ENCODE measurements at places on chromosomes 6 and 20. TPM values are rescaled to one million over a fixed set of nuclear protein-coding genes. Genes with fewer than 3 reads are reported as not detected.

DNA sequence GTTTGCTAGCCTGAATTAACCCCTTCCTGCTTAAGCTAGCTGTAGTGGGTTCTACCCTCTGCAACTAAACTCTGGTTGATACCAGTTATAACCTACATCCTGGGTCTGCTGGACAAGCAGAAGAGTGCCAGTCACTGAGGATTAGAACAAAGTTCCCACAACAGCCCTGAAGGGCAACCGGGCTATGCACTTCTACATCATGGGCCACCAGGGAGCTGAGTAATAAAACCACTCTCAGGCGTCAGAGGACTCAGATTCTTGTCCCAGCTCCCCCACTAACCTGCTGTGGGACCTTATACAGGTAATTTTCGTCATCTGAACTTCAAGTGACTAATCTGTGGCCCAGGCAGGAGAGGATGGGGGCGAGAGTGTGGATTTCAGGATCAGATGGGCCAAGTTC, 56.8 kb downstream of the EYA2 start:
- H3K4me1 ChIP-seq, result no peaks in the 10 kb centered on the region
- no peak overlapping the region for H3K27ac ChIP-seq

DNA sequence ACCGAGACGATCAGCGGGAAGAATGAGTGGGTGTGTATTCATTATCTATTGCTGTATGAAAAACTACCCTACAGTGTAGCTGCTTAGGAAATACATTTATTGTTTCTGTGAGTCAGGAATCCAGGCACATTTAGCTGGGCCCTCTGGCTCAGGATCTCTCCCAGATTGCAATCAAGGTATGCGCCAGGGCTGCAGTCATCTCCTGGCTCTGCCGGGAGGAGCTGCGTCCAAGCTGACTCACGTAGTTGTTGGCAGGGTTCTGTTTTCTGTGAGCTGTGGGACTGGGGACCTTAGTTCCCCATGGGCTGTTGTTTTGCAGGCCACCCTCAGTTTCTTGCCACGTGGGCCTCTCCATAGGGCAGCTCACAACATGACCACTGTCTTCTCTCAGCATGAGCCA, 68.2 kb upstream of the FUCA2 start:
- H3K4me3 ChIP-seq, result no peak overlapping the region
- H3K36me3 ChIP-seq, result no peaks in the 10 kb centered on the region
- H3K4me1 ChIP-seq, result no peaks in the 10 kb centered on the region

DNA sequence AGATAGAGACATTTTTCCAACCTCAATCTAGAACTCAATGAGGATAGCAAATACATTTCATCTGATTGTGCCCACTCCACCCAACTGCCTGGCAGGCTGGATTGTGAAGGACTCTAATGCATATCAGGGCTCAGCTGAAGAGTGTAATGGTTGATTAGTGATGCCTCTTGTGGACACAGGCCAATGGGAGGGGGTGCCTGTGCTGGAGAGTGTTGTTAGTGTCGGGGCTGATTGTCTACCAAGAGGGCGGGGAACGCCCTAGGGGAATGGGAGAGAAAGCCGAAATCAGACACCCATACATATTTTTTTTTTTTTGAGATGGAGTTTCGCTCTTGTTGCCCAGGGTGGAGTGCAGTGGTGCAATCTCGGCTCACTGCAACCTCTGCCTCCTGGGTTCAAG, 103.7 kb upstream of the SALL4 start:
- no peaks in the 10 kb centered on the region for H3K36me3 ChIP-seq
- H3K4me3 ChIP-seq, result no peak overlapping the region
- H3K27ac ChIP-seq, result no peak overlapping the region
- no peak for DNase-seq
- no peaks in the 10 kb centered on the region for H3K4me1 ChIP-seq

GRCh38 chr6:106539936-106540335, 89.4 kb downstream of the RTN4IP1 start:
- no peak for DNase-seq
- H3K27ac ChIP-seq, result peak overlapping the region; percentile 80
- H3K27me3 ChIP-seq, result no peaks in the 10 kb centered on the region
- H3K4me3 ChIP-seq, result peak overlapping the region; percentile 37
- peaks cover 58% of the 10 kb centered on the region for H3K4me1 ChIP-seq

The CTSA gene
- 61.9 TPM for total RNA-seq

The RAB32 gene
- total RNA-seq, result not detected

The RBM12 gene
- 129 TPM for total RNA-seq
